ENCODE measurements at places on chromosomes 16 and 17.

DNA sequence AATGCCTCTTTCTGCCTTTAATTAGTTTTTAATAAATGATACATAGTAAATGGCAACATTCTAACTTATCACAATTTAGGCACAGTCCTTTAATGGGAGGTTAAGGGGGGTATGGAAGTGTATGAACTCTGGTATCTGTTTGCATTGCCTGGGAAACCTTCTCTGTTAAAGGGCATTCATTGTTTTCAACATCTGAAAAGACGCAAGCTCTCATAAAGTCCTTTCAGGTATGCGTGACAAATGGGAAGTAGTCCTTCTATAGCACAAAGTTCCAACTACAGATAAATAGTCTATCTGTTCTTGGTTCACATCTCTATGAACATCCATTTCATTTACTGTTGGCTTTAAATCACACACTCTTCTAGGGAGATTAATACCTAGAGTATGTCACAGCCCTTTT, 298.0 kb upstream of the PMFBP1 start:
- no peak for DNase-seq

GRCh38 chr17:41547921-41548843, 20.1 kb upstream of the KRT19 start:
- no peak for DNase-seq

DNA sequence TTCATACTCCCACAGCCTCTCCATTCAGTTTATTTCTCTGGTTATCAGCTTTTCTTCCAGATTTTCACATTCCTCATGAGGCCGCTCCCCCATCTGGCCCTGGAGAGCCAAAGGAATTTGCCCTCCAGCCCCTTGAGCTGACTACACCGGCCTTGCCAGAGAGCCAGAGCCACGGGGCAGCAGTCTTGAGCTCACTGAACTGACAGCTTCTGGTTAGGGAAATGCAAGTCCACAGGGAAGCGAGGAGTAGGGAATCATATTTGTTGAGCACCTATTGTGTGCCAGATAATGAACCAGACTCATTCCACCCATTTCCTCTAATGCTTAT, 102.4 kb downstream of the ABCC12 start:
- no peak for DNase-seq

DNA sequence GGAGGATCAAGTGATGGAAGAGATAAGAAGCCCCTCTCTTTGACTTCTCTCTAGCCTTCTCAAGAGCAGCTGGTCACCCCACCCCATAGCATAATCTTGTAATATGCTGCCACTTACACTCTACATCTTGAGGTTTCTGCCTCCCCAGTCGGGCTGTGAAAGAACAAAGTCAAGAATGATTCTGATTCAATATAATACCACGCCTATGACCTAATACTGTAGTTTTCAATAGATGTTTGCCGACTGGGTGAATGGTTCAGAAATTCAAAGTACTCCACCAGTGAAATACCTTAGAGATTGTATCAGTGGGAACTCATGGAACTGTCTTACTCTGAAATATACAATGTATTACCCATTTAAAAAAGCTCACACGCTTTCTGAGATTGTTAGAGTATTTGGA, 93.0 kb upstream of the ZFHX3 start:
- DNase-seq = no peak

DNA sequence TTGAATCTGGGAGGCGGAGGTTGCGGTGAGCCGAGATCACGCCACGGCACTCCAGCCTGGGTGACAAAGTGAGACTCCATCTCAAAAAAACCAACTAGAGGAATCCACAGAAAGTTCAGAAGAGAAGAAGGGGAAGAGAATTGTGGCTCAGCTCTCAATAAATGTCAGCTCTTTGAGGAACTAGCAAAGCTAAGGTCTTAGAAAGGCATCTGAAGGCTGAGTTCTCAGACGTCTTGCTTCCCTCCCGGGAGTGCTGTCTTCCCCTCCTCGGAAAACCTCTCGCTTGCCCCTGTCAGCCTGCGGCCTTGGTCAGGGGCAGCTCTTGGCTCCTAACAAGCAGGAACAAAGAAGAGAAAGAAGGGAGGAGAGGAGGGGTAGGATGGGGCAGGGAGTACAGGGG, 5.3 kb downstream of the SHPK start:
- no peak for DNase-seq

DNA sequence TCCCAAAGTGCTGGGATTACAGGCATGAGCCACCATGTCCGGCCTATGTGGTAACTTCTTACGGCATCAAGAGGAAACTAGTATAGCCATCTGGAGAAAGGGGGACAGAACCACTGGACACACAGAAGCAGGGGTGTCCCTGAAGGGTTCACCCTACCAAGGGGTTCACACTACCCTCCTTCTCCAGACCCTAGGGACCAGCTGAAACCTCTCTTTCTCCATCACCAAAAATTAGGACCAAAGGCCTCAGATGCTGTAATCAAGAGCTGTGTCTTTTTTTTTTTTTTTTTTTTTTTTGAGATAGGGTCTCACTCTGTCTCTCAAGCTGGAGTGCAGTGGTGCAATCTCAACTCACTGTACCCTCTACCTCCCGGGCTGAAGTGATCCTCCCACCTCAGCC, 33.2 kb downstream of the ZFHX3 start:
- DNase-seq = no peak

DNA sequence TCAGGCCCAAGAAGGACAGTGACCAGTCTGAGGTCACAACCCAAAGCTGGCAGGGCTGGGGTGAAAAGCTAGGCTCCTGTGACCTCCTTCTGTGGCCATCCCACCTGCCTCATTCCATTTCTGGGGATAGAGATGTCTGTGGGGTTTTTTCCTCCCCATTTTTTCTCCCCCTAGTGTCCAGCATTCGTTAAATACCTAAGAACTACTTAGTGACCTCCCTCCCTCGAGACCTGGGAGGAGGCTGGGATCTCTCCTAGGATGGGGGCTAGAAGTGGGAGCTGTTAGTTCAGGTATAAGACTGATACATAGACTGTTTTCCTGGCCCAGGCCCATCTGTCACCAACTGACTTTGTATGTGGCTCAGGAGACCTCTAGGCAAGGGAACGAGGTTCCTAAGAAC, 20.5 kb upstream of the STAC2 start:
- no peak for DNase-seq

DNA sequence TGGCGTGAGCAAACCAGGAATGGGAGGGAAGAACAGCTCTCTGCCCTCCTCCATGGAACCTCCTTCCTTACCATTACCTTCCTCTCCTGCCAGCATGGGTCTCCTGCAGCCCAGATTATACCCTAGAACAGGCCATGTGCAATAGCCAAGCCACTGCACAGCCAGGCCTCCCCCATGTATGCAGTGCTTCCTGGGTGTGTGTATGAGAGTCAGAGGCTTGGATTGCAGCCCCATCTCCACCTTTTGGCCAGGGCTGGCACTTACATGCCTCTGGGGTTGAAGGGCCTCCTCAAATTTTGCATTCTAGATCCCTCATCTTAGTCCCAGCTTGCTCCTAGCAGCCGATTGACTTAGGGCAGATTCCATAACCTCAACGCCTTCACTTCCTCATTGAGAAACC, 133.7 kb downstream of the GSG1L start:
- no peak for DNase-seq

DNA sequence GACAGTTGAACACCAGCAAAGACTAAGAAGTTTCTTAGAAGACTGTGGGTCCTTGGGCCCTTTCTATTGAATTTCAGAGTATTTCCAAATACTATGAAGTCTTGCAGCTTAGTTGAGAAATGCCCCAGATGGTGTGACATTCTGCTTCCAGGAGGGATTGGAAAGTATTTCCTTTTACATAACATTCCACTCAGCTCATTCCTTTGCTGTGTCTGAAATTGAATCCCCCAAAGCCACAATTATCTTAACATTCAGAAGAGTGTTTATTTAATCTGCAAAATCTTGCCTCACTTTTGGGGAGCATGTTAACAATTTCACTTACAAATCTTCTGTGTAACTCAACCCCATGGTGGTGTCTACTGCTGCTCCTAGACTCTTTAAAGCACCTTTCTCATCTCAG, 307.7 kb downstream of the WWOX start:
- no peak for DNase-seq

DNA sequence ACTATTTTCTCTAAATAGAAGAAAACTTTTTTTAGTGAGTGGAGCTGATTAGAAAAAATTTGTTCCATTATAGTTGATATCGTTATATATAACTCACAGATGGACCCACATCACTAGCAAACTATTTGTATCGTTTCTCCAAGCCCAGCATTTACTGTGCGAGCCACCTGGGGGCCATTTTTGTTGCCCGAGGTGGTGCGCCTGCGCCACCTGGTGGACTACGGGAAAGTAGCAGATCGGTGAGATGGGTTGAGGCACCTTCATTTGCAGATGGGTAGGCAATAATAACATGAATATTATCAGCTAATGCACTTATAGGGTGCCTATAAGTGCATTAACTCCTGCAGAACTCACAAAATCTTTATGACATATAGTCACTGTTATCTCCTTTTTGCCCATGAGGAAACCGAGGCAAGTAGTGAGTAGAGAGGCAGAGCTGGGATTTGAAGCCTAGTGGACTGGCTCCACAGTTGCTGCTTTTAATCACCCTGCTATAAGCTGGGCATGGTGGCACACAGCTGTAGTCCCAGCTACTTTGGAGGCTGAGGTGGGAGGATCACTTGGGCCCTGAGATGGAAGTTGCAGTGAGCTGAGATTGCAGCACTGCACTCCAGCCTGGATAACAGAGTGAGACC, 23.2 kb upstream of the NTN1 start:
- DNase-seq = peak; percentile 31

DNA sequence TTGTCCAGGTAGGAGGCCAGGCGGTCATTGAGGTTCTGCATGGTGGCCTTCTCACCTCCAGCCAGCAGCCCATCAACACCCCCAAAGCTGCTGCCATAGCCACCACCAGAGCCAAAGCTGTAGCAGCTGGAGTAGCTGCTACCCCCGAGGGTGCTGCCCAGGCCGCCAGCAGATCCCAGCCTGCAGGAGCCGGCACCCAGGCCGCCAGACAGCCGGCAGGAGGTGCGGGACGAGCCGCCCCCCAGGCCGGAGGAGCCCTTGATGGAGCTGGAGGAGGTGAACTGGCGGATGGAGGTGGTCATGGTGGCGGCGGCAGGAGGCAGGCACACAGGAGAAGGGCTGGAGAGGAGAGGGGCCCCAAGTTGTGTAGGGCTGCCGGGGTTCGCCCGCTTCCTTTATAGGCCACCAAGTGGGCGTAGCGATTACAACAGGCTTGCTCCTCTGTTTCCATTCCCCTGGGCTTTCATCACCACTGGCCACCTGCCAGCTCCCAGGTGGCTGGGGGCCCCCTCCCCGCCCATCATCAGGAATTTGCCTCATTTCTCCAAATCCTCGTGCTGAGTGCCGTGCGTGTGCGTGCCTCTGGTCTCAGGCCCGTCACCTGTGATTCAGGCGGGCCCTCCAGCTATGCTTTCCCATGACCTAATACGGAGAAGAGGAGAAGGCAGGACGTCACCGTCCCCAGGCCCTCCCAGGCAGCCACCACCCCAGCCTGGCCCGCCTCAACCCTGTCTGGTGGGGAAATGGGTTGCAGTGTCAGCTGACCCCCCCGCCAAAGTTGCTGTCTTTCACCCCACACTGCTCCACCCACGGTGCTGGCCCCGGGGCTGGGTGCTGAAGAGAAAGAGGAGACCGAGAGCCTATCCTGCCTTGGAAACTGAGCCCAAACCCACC, at the start of gene KRT17:
Gene KRT17 (minus strand): TSS at position 368 of the 894 bp plus-strand sequence. CDS start 66 bp downstream, at position 302.
- no peak for DNase-seq

DNA sequence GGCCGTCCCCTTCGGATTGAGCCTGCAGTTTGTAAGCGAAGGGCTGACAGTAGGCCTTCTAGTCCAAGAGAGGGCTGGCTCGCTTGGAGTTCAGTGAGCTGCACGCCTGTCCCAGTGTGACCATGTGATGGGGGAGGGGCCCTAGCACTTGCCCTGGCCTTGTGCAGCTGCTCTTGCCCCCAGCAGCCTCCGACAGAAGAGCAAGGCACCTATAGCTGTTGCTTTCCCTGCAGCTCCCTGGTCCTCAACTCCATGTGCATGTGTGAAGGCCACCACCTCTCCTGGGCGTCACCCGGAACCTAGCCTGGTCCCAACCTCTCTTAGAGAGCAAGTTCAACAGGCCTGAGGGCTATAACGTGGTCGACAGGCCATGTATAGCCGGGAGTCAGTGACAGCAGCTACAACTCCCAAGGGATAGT, 5.6 kb downstream of the SPHK1 start:
- no peak for DNase-seq

DNA sequence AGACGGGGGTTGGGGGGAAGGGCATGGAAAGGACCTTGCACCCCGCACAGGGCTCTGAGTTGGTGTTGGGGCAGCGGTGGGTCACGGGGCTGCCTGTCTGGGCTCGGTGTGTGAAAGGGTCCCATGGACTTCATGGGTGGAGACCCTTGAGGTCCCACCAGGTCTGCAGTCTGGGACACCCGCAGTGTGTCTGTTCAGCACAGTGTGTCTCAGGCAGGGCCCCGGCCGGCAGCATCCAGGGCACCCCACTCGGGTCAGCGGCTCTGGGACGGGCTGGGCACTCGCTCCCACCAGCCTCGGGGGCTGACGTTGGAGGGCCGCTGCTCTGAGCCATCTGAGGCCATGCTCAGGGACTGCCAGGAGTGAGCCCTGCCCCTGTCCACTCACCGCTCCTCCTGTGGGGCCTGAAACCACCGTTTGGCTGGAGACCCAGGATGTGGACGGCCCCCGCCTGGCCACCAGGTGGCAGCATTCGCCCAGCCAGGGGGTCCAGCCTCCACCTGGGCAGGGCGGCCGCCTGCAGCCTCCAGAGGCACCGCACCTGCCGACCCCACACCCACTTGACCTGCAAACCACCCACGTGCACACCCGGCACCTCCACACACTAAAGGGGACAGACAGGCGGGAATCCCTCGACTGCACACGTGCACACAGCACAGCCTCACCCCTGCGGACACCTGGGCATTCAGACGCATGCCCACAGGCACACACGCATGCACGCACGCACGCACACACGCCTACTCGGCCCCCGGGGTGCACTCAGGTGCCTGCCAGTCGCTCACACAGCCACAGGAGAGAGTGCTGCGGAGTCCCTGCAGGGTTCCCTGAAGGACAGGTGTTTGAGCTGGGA, 10.1 kb upstream of the ZFPM1 start:
- peak; percentile 1 for DNase-seq

DNA sequence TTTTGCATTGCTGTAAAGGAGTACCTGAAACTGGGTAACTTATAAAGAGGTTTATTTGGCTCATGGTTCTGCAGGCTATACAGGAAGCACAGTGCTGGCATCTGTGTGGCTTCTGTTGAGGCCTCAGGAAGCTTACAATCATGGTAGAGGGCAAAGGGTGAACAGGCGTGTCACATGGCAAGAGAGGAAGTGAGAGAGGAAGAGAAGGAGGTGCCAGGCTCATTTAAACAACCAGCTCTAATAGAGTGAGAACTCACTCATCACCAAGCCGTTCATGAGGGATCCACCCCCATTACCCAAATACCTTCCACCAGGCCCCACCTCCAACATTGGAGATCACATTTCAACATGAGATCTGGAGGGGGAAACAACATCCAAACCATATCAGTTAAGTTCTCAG, 16.4 kb upstream of the CLEC19A start:
- DNase-seq = no peak
